Stimulated activated naive CD4-positive, alpha-beta T cell treated with Interleukin-2 at 50 U/mL for 16 hours (primary cell): ENCODE measurements at places on chromosomes 1 and 21.

DNA sequence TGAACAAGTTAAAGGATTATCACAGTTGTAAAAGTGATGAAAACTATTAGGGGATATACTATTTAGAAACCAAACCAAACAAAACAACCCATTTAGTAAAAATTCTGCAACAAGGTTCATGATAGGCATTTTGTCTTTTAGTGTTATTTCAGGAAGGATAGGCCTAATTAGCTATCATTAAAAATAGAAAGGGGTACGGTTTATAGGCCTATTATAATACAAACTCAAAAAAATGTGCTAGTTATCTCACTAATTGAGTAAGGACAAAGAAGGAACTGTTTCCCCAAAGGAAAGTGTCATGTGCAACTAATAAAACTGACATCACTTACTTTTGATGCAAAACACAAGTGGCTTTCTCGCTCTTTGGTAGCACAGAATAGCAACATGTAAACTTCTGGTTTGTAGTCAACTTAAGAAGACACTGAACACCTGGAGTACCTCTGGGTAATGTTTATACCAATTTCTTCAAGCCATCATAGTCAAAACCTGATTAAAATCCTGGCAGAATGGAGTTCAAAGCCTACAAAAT lies 28.5 kb downstream of the SLC16A1 start:
- no peak for DNase-seq

DNA sequence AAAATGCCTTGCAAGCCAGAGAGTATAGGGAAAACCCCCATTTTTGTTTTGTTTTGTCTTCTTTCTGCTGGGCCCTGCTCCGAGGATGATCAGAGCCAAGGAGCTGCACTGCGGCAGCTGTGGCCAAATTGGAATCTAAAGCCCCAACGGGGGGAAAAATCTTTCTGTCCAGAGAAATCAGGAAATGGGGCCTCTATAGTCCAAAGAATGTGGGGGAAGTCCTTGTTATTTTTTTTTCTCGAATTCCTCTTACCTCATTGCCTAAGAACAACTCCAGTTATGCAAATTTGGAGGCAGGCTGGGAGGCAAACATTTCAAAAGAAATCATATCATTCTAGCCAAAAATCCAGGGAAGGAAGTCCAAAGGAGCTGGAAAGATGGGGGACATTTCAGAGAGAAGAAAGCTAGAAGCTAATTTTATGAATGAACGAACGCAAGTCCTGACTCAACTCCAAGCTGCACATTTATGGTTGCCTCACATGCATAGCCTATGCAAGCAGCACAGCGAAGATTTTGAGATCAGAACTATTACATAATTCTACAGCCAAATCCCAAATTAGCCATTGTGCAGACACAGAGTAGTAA lies 263.2 kb downstream of the KCTD3 start:
- no peak for DNase-seq

DNA sequence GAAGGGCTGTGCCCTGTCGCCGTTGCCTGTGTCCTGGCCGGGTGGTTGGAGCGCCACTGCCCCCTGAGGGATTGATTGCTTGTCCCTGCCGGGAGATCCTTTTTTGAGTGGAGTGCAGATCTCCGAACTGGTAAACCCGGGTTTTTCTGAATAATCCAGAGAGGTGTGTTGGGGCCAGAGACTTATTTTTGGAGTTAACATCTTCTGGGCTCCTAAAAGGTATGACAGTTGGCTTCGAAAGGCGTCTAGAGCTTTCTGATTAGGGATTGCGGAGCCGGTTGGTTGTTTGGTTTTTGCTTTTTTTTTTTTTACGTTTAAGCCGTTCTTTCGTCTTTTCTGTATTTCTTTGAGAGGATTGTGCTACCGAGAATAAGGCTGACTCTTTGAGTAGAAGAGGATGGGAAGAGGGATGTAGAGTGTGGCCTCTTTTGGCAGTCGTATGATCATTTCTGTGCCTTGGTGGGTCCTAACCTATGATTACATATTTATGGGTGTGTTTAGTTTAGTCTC lies 756 bp downstream of the RLF start:
- DNase-seq, result peak; percentile 39

DNA sequence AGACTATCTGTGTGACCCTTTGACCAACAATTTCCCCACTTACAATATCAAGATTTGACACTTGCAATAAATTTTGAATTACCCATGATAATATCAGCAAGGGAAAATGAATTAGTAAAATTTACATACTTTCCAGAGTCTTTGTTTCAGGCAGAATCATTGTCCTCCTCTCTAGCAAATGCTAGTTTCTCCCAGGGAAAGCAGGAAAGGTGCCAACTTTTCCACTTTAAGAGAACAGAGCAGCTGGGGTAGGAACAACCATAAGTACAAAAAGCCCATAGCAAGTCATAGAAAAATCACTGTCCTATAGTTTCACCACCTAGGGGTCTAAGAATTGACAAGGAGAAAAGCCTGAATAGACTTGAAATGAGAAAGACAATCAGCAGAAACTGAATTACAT lies 67.1 kb upstream of the GUCA2B start:
- no peak for DNase-seq

DNA sequence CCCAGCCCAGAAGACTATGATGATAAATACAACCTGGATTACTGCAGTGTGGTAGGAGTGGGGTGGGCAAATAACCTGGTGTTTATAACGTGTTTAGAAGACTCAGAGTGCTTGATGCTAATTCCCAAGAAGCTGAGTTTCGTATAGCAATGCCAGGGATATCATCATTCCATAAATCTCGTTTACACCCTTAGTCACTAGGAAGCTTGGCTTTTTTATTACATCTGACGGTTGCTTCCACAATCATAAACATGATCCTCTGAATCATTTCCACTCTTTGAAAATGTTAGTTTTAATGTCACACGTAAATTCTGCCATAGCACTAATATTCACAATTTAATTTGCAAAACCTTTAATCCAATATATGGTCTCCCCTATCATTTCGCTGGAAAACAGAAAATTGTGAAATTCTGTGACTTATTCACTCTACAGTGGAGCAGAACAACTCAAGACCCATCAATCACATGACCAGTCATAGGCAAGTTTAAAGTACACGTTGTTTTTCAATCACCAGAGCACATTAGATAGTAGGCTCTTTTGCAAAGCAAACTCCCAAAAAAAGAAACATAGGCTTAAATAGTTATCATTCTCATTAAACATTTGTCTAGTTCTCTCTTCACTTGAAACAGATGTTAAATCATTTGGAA lies 321.0 kb downstream of the LTN1 start:
- DNase-seq, result no peak

DNA sequence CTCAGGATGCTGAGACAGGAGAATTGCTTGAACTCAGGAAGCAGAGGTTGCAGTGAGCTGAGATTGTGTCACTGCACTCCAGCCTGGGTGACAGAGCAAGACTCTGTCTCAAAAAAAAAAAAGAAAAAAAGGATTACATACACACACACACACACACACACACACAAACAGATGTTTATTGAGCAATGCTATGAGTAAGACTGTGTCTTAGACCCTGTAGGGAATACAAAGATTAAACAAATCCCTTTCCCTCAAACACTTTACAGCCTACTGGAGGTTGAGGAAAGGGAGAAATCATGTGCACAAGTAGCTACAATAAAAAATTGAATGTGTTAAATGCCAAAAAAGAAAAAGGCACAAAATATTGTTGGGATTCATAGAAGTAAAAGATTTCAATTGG lies 58.1 kb downstream of the RPAP2 start:
- no peak for DNase-seq

GRCh38 chr1:213987422-213987926 lies 299 bp upstream of the PROX1 start:
- no peak for DNase-seq

GRCh38 chr1:35379317-35380000 lies 111.0 kb downstream of the ZMYM4 start:
- no peak for DNase-seq

DNA sequence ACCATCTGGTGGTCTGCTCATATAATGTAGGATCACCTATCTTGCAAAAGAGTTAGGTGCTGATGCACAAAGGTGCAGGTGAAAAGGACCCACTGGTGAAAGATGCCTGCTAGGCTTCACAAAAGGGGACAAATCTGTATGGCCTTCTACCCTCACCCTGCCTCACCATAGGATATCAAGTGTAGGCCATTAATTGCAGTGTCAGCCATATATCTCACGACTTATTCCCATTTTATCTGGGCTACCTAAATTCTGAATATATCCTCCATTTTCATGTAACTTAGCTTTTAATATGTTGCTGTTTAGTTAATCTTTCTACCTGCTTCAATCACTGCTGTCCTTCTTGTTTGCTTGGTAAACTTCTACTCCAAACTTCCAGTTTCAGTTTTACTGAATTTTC lies 84.2 kb upstream of the DPH5 start:
- no peak for DNase-seq

DNA sequence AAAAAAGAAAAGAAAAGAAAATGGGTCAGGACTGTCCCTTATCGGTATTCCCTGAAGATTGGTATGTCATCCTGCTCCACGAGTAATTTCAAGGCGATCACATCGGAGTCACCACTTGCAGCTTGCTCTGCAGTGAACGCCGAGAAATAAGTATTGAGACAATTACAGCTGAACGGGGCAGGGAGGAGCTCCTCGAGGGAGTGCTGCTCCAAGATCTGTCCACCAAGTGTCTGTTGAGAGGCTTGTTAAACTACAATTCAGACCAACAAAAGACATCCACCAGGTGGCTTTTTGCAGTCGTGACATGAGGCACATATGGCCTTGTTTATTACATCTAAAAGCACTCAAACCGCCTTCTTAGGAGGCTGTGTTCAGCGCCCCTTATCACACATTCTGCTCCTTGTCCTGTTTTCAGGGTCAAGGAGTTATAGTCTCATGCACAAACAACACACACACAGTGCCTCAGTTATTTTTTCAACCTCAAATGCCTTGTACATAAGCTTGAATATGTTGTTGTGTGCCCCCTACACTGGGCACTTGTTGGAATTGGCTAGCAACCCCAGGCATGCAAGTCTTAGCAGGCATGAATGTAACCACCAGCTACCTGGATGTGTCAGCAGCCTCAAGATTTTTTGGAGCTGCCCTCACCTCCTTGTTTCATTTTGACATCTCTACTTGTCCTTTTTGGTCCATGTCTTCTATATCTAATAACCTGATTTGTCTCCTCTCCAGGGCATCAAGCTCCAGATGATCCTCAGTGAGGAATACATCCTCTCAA lies 13.0 kb upstream of the CD48 start:
- no peak for DNase-seq

- no peak for DNase-seq
Observed at GRCh38 chr1:234990874-234991801, 137.5 kb downstream of the TOMM20 start.

- no peak for DNase-seq
Observed at GRCh38 chr21:28237661-28238060, 755.0 kb downstream of the LTN1 start.

DNA sequence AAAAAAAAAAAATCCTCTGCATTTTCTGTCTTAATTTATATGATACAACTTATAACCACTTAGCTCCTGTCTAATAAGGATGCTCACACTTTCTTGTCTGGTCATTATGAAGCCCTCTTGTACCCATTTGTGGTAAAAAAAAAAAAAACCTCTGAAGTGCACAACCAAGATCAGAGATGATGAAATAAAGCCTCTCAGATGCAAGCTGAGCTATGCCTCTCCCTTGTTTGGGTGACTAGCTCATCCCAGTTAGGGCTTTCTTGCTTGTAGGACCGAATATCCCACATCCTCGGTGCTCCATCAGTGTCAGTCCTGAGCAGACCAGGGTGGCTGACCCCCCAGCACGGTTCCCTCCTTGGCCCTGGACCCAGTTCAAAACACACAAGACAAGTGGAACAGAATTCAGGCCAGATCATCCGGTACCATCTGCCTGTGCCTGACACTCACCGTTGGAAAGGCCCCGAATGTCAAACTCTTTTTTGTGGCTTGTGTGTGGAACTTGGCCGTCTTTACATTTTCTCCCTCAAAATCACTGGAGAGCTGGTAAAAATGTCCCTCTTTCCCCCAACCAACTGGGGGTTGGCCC lies 6.3 kb upstream of the SELENON start:
- DNase-seq, result no peak
